Neural crest cell (in vitro differentiated cells): ENCODE measurements at places on chromosomes 3 and 15.

GRCh38 chr3:155554777-155555451 is 190.0 kb downstream of the PLCH1 start:
- no peak for DNase-seq

- no peak for DNase-seq
These were observed 57.6 kb downstream of the AAGAB start for GRCh38 chr15:67196672-67197363.

DNA sequence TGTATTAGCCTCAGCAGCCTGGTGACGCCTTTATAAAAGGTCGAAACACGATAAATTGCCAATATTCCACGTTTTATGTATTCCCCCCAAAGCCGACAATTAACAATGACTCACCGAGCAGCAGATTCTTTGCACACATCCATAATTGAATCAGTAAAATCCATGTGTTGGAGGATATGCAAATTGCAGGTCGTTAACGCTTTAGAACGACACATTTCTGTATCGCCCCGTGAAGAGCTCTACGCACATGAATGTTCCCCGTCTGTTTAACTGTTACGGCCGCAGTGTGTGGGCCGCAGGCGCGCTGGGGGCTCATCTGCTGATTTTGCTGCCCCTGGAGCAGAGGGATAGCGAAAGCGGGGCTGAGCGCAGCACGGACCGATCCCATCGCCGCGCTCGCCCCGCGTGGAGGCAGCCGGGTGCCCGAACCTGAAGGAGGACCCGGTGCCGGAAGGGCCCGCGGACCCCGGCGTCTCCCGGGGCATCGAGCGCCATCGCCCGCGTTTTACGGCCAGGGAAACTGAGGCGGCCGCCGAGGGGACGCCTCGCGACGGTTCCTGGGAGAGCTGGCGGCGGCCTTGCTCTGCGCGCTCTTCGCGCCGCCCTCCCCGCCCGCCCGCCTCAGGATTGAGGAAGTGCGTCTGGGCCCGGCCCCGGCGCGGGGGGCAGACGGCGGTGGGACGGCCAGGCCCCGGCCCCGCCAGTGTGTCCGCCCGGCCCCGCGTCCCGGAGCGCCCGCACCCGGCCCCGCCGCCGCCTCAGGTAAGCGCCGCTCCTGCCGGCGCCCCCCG is at the start of gene LRRK1:
Gene LRRK1 (plus strand): TSS at position 668 of the 791 bp plus-strand sequence. CDS start 5,276 bp downstream, outside the sequence.
- no peak for DNase-seq

DNA sequence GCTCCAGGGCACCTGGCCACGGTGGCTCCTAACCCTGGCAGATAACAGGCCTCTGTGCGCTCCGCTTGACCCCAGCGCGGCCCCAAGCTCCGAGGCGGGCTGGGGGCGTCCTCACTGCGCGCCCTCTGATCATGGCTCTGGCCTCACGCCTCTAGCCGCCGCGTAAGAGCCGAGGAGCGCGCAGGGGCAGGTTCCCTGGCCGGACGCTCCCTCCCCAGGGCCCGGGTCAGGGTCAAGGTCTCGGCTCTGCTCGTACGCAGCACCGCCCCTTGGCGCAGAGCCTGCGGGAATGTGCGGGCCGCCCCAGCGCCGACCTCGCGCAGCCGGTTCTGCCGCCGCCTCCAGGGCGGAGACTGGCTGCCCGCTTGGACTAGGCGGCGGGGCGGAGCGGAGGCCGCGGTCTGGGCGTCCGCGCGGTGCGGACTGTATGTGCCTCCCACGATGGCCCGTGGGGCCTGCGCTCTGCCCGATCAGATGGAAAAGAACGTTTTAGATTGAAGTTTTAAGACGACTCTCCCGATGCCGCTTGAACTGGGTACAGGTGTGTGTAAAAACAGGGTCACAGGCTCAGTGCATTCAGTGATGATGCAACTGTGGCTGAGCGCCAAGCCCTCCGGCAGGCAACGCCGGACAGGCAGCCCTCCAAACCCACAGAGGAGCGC is 40.8 kb downstream of the CHST14 start:
- peak; percentile 45 for DNase-seq

DNA sequence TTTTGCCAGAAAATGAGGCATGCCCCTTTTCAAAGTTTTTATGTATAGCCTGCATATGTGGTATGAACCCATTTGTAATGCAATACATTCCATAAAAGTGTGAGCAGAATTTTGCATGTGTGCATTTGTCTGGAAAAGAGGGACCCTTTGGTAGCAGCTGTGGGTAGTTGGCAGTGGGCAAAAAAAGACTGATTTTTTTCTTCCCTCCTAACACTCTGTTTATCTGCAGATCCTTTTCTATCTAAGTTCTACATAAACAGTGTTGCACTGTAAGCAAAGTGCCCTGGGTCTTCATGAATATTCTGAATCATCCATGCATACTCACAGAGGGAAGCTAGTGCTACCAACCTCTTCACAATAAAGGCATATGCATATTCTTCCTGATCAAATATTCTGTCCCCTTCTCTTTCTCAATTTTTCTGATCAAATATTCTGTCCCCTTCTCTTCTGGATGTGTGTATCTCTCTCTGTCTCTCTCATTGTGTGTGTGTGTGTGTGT is 211.2 kb upstream of the EIF1B start:
- no peak for DNase-seq

DNA sequence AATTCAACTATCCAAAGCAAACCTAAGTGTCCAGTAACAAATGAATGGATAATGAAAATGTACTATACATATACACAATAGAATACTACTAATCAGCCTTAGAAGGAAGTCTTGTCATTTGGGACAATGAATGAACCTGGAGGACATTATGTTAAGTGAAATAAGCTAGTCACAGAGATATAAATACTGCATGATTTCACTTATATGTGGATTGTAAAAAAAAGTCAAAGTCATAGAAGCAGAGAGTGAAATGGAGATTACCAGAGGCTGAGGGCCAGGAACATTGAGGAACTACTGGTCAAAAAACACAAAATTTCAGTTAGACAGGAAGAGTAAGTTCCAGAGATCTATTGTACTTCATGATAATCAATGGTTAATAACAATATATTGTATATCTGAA is 33.6 kb downstream of the MYO5A start:
- DNase-seq = no peak

DNA sequence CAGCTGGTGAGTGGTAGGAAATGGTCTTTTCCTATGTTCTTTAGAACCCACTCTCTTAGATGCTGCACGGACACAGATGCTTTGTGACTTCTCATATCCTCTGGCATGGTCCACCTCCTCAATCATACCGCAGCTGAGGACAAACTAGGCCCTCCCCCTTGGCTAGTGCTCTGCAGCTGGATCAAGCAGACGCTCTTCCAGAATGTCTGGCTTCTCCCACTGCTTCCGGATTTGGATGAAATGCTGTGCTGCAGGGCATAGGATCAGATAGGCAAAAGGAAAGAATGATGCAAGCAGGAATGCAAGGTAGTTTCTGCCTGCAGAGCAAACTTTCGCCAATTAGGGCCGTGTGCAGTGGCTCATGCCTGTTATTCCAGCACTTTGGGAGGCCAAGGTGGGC is 75.7 kb upstream of the SLC4A7 start:
- no peak for DNase-seq

DNA sequence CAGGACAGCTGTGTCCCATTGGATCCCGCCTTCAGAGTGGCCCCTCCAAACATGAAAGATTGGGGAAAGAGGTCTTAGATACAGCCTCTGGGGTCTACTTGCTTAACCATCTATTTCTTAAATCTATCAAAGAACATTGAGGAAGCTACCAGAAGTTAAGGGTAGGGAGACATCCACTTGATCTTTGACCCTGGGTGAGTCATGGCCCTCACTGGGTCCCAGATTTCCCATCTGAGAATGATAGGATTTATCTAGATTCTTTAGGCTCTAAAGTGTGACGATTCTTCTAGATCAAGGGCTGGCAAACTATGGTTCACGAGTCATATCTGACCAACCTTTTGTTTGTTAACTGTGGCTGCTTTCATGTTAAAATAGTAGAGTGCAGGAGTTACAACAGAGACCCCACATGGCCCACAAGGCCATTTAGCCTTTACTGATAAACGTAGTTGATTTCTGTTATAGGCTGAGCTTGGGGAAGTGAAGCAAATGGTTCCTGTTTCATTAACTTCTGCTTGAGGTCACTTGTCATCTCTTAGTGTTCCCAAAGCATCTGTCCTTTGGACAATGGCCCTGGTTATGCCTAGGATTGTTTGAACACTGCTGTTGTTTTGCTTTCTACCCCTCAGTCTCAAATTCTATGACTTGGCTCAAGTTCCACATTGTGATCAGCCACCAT is 8.0 kb downstream of the MUC13 start:
- no peak for DNase-seq

DNA sequence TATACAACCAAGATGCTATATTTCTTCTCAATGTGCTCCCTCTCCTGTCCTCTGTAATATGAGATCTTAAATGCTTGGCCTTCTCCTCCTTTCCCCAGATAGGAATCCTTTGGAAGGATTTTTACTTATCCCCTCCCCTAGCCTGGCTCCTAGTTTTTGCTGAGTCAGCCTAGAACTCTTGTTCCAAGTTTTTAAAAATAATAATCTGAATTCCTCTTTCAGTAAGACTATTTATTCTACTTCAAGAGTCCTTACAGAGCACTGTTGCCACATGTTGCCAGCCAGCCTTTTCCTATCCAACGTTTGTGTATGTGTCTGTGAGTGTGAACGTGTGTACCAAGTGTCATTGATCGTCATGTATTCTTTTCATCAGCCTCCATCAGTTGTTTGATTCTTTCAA is 11.0 kb upstream of the KCNMB2 start:
- DNase-seq = no peak

DNA sequence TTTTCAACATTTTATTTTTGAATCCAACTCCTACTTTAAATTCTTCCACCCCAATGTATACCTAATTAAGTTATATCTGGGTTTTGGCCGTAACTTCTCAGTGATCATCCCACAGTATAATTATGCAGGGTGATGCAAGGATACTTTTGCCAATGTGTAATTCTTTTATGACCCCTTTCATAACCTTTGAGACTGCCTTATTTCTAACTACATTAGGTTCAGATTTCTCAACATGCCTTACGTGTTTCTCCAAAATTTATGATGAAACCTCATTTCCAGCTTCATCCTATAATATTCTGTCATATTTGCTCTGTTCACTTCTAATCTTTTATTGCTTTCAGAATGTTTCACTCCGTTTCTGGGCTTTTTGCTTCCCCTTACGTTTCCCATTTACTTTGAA is 1229.6 kb upstream of the ALCAM start:
- DNase-seq = no peak

GRCh38 chr15:35557012-35557411 is 11.0 kb upstream of the DPH6 start:
- DNase-seq = no peak

DNA sequence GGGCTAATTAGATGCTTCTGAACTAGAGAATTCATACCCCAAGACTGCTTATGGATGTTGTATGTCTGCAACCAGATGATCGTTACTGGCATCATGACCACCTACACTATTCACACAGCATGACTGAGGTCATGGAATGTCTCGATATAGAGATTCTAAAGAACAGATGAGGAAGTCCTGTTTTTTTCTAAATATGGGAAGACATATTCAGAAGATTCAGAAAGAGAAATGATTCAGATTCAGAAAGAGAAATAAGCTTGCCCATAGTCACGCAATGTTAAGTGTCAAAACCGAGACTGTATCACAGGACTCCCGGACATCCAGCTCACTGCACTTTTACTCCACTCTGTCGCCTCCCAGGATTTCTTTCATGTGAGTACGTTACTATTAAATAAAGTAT is 136.2 kb downstream of the TPRG1 start:
- DNase-seq = no peak

DNA sequence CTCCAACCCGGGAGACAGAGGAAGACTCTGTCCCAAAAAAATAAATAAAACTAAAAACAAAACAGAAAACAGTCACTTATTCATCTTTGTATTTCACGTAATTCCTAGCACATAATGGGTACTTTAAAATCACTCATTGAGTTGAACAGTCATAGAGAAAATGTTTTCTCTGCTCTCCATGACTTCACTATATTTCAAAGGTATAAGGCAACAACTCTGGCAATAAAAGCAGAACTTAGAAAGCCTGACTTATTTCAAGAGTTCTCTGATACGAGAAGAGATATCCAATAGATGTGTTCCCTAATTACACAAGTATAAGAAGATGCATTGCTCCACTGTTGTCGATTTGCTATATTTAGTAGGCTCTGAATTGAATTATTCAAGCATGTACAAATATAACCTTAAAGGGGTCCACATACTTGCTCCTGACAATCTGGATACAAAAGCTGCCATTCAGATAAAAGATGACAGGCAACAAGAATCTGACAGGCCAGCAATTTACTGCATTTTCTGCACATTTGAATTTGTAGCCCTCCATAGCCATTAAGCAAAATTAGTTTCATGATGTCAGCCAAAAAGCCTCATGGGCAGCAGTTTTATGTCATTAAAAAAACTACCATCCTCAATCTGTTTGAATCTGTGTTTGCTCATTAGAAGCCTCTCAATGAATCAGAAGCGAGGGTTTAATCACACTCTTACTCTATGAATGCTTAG is 47.9 kb downstream of the PEAK1 start:
- no peak for DNase-seq

- no peak for DNase-seq
These were observed 72.9 kb downstream of the ANXA2 start for GRCh38 chr15:60324706-60325438.

- no peak for DNase-seq
These were observed 110.7 kb upstream of the CNTN4 start for GRCh38 chr3:1987980-1988379.

DNA sequence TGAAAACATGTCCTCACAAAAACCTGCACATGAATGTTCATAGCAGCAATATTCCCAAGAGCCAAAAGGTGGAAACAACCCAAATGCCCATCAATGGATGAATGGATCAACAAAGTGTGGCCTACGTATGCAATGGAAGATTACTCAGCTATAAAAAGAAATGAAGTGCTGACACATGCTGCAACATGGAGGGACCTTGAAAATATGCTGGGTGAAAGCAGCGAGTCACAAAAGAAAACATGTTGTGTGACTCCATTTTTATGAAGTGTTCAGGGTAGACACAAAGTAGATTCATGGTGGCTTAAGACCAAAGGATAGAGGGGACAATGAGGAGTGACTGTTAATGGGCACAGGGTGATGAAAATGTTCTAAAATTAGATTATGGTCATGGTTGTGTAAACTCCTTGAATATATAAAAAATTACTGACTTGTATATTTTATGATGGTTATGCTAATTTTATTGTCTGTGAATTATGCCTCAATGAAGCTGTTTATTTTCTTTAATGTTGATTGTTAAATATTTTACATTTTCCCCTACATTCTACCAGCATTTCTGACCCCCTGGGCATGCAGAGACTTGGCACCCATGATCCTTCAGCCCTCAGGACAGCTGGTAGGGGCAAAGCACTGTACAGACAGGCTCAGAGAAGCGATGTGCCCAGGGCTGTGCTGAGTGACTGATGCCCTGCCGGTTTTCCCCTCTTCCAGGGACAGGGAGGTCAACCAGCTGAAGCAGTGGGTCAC is 37.8 kb downstream of the CFAP100 start:
- DNase-seq = no peak

GRCh38 chr3:138317687-138318086 is 12.0 kb downstream of the NME9 start:
- no peak for DNase-seq

GRCh38 chr15:82544431-82544830 is 4.2 kb upstream of the RPS17 start:
- no peak for DNase-seq

GRCh38 chr15:85354948-85355347 is 25.5 kb upstream of the AKAP13 start:
- DNase-seq = no peak
